ENCODE measurements at places on chromosomes 7 and 10. TPM values are rescaled to one million over a fixed set of nuclear protein-coding genes. Genes with fewer than 3 reads are reported as not detected.

CDNF gene
- 2.2 TPM for total RNA-seq

GRCh38 chr10:17854044-17854652 is 45.0 kb downstream of the MRC1 start:
- no peaks in the 10 kb centered on the region for H3K36me3 ChIP-seq
- no peak for DNase-seq
- peaks cover 5% of the 10 kb centered on the region for H3K4me1 ChIP-seq
- H3K4me3 ChIP-seq: no peak overlapping the region

MYO3A gene
- total RNA-seq: 4.7 TPM

DNA sequence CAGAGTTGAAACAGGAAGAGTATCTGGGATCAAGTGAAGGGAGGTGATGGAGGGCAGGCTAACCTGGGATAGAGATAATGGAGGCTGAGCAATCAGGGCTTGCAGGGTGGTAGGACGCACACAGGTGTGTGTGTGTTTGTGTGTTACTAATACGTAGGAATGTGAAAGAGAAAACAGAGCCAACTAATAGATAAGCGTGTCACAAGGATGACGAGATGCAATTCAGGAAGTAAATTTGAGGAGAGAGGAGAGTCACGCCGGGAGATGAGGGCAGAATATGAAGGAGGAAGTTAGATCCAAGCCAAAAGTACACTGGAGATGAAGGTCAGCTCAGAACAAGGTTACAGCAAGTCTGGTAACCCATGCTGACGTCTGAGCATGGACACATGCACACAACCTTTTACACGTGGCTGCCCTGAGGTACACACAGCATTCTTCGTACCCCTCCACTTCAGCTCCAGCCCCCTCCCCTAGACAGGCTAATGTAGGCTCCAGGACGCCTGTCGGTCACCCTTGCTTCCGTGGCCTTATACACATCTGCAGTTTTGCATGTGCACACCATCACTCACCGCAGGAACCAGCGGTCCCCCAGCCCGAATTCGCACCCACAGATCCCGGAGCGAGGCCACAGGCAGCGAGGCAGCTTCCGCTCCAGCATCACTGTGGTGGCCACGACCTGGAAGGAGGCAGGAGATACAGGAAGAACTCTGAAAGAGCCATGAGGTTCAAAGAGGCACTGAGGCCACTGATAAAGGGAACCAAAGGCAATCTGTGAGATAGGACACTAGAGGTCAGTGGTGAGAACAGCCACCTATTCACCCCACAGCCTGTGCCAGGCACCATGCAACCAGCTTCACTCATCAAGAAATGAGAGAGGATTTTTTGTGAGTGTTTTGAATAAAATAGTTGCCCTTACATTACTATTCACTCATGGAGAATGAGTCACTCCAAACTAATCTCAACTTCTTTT is 23.7 kb upstream of the TRPV6 start:
- no peak overlapping the region for H3K4me3 ChIP-seq
- no peaks in the 10 kb centered on the region for H3K36me3 ChIP-seq
- no peaks in the 10 kb centered on the region for H3K27me3 ChIP-seq
- H3K27ac ChIP-seq: peak overlapping the region; percentile 8
- DNase-seq: no peak

DNA sequence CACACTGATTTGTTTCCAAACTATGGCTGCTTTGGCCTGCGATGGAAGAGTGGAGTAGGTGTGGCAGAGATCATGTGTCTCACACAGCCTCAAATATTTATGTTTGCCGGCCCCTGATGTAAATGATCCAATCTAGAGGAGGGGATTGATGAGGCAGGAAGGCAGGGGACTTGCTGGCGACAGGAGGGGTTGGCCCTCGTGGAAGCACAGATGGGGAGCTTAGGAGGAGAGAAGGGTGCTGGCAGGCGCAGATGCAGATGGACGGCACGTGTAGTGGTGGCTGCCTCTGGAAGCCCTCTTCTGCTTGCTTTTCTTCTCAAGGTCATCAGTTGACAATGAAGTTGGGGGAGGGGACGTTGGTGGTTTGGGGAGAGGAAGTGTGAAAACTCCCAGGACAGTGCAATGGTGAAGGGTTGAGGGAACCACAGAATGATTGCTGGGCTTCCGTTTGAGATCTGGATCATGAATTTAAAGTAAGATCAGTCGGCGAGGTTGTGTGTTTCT is 15.4 kb downstream of the COL13A1 start:
- no peaks in the 10 kb centered on the region for H3K36me3 ChIP-seq
- H3K4me1 ChIP-seq: peaks cover 3% of the 10 kb centered on the region
- no peak for DNase-seq
- H3K27ac ChIP-seq: no peak overlapping the region
- H3K4me3 ChIP-seq: no peak overlapping the region
- no peaks in the 10 kb centered on the region for H3K27me3 ChIP-seq

HNRNPF gene
- total RNA-seq: 163 TPM

DNA sequence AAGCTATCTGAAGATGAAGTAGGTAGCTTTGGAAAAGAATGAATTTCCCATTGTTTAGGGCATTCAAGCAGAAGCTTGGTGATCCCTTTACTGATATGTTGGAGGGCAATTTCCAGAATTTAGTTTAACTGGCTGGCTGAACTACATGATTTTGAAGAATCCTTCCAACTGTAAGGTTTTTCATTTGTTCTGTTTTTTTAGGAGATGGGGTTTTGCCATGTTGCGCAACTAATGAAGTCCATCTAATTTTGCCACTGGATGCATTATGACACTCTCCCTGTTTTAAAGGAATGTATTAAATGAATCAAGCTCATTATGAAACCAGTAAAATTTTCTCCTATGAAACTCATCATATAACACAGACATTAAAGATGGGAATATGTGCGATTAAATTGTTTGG is 6.1 kb upstream of the DDX50 start:
- no peak for DNase-seq
- no peaks in the 10 kb centered on the region for H3K36me3 ChIP-seq
- H3K27ac ChIP-seq: no peak overlapping the region
- H3K4me3 ChIP-seq: no peak overlapping the region

GPR26 gene
- not detected for total RNA-seq

CDC14C gene
- total RNA-seq: 0.11 TPM

GRCh38 chr10:108620821-108621534 is 1302.3 kb downstream of the XPNPEP1 start:
- no peak overlapping the region for H3K27ac ChIP-seq
- H3K4me1 ChIP-seq: peaks cover 2% of the 10 kb centered on the region
- no peak overlapping the region for H3K4me3 ChIP-seq

DNA sequence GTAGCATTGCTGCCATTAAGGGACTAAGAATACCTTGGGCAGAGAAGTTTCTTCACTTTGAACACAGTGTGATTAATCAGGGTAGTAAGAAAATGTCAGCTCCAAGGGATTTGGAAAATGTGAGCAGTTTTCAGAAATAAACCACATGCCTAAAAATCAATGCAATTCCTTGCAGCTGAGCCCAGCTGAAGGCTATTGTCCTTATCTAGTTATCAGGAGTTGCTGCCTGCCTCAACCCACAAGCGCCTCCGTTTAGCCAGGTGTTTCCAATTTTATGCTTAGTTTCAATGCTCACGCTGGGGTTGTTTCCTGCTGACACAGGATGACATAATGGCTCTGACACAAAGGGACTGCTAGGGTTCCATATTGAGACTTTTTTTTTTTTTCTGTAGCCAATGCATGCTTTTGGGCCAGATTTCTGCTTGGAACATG is 132.3 kb upstream of the ANK3 start:
- H3K27ac ChIP-seq: peak overlapping the region; percentile 88
- no peak overlapping the region for H3K4me3 ChIP-seq
- DNase-seq: peak; percentile 38
- no peaks in the 10 kb centered on the region for H3K27me3 ChIP-seq
- H3K36me3 ChIP-seq: peaks cover 3% of the 10 kb centered on the region

GRCh38 chr10:131961777-131962662 is 19.7 kb downstream of the BNIP3 start:
- no peaks in the 10 kb centered on the region for H3K27me3 ChIP-seq
- H3K4me1 ChIP-seq: no peaks in the 10 kb centered on the region
- no peak overlapping the region for H3K4me3 ChIP-seq
- DNase-seq: no peak
- H3K36me3 ChIP-seq: peaks cover 23% of the 10 kb centered on the region

MAGI2 gene
- 36.9 TPM for total RNA-seq

ANKRD16 gene
- total RNA-seq: 14.7 TPM

- DNase-seq: no peak
- H3K4me3 ChIP-seq: no peak overlapping the region
- no peak overlapping the region for H3K27ac ChIP-seq
- H3K36me3 ChIP-seq: no peaks in the 10 kb centered on the region
Measured at GRCh38 chr10:132455986-132456847, 59.2 kb downstream of the PWWP2B start.

- no peak overlapping the region for H3K4me3 ChIP-seq
- no peaks in the 10 kb centered on the region for H3K27me3 ChIP-seq
- peaks cover 14% of the 10 kb centered on the region for H3K4me1 ChIP-seq
- H3K36me3 ChIP-seq: peaks cover 75% of the 10 kb centered on the region
Measured at GRCh38 chr10:18582803-18583202, 68.6 kb downstream of the NSUN6 start.

DNA sequence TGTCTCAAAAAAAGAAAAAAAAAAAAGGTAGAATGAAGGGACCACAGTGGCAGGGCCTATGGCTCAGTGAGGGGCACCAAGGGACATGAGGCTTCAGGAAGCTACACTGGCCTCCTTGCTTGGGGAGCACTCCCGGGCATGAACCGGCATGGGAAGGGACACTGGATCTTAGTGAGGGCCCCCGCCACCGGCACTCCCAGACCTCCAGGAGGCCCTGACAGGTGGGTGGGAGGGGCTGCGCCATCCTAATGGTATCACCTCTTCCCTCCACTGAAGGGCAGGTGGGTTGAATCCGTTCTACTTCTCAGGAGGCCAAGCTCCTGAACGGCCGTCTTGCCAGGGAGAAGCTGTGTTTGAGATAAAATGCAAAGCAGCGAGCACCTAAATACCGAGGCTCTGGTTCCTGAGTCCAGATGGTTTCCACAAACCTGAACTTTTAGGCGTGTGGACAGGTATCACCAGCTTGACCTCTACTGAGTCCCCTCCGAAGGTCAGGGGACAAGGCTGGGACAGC is 69.8 kb downstream of the C10orf143 start:
- H3K4me1 ChIP-seq: no peaks in the 10 kb centered on the region
- no peak overlapping the region for H3K27ac ChIP-seq
- DNase-seq: peak; percentile 31
- H3K27me3 ChIP-seq: peaks cover 64% of the 10 kb centered on the region
- no peak overlapping the region for H3K4me3 ChIP-seq
- H3K36me3 ChIP-seq: no peaks in the 10 kb centered on the region

DNA sequence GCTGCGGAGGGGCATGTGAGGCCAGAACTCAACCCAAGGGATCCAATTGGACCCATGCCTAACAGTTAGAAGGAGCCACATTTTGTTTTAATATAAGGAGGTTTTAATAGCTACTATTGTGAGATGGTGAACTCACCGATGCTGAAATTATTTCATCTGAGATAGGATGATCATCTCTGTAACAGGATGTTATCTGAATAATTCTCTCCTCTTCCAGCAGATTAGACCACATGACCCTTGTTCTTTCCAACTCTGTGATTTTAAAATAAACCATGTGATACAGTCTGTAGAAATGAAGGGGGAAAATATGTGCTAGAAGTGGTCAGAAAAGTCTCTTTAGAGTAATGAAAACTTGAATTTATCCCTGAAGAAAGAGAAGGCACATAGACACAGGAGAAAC is 385.8 kb downstream of the LRMDA start:
- no peak overlapping the region for H3K4me3 ChIP-seq
- H3K27ac ChIP-seq: no peak overlapping the region
- peaks cover 80% of the 10 kb centered on the region for H3K27me3 ChIP-seq
- no peaks in the 10 kb centered on the region for H3K36me3 ChIP-seq
- DNase-seq: no peak

GRCh38 chr10:26438534-26439341 is 597 bp downstream of the APBB1IP start:
- H3K4me1 ChIP-seq: peaks cover 3% of the 10 kb centered on the region
- H3K36me3 ChIP-seq: no peaks in the 10 kb centered on the region
- peak overlapping the region; percentile 35 for H3K4me3 ChIP-seq
- H3K27me3 ChIP-seq: peaks cover 34% of the 10 kb centered on the region

DNA sequence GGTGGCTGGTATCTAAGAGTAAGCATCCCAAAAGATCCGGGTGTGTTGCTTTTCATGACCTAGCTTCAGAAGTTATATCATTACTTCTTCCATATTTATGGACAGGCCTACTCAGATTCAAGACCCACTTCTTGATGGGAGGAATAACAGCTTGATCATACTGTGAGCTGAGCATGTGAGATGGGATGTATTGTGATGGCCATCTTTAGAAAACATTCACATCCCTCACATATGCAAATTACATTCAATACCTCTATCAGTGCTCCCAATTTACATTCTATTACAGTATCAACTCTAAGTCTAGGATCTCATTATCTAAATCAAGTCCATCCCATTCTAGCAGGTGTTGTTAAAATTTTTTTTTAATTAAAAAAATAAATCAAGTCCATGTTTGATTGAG is 99.8 kb upstream of the OIT3 start:
- no peaks in the 10 kb centered on the region for H3K27me3 ChIP-seq
- no peak for DNase-seq
- peaks cover 37% of the 10 kb centered on the region for H3K4me1 ChIP-seq
- no peak overlapping the region for H3K4me3 ChIP-seq
- no peaks in the 10 kb centered on the region for H3K36me3 ChIP-seq
- H3K27ac ChIP-seq: no peak overlapping the region

SLC37A3 gene
- 128 TPM for total RNA-seq

- peaks cover 24% of the 10 kb centered on the region for H3K4me1 ChIP-seq
- H3K27me3 ChIP-seq: no peaks in the 10 kb centered on the region
- peaks cover 13% of the 10 kb centered on the region for H3K36me3 ChIP-seq
- peak overlapping the region; percentile 7 for H3K27ac ChIP-seq
- no peak overlapping the region for H3K4me3 ChIP-seq
- DNase-seq: no peak
Measured at GRCh38 chr7:135970682-135971365, 6.3 kb downstream of the MTPN start.

DNA sequence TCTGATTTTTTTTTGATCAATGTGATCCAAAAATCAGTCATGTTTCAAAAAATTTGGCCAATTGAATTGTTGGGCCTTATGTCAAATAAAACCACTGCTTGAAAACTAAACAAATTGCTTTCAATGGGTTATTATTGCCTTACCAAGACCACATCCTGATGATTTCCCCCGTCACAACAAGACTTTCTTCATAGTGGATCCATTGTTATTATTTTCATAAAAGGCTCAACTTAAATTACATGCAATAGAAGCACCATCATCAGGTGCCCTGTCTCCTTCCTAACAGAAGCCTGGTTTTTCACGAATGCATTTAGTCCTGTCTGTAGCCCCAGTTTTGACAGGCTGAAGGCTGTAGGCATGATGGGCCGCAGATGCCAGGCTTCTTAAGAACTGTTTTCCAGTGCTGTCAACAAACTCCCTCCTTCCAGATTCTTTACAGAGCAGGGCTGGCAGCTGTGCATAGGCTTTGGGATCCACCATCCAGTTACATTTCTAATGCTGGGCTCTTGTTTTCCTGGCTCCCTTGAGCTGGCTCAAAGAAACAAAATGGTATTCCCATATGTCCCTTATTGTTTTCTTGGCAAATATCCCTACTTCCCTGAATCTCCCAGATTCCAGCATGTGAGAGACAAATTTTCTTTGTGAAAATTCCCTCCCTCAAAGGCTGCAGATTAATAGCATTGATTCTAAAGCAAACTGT is 302.0 kb downstream of the TWIST1 start:
- H3K27me3 ChIP-seq: no peaks in the 10 kb centered on the region
- no peak overlapping the region for H3K4me3 ChIP-seq
- peaks cover 7% of the 10 kb centered on the region for H3K36me3 ChIP-seq
- H3K27ac ChIP-seq: no peak overlapping the region

Measured in mesothelial cell of epicardium (in vitro differentiated cells).